Activated CD4-positive, alpha-beta T cell treated with anti-CD3 and anti-CD28 coated beads, Interleukin-2, amount 50 U/mL, for 16 hours (primary cell): ENCODE measurements at places on chromosomes 12 and 14.

DNA sequence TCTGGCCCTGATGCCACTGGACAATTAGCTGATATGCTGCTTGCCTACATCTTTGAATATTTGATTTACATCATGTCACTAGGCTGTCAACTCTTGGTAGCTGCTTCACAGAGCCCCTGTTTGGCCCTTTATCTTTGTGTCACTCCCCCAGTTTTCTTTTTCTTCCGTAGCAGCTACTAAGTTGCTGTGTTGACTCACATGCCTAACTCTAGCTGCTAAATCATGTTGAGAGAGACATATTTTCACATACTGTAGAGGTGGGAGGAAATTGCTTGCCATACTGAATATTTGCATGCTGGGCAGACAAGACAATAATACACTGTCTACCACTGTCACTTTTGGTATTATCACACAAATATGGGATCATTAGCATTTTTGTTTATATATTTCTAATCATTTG lies 147.1 kb upstream of the NOVA1 start:
- no peak for DNase-seq

DNA sequence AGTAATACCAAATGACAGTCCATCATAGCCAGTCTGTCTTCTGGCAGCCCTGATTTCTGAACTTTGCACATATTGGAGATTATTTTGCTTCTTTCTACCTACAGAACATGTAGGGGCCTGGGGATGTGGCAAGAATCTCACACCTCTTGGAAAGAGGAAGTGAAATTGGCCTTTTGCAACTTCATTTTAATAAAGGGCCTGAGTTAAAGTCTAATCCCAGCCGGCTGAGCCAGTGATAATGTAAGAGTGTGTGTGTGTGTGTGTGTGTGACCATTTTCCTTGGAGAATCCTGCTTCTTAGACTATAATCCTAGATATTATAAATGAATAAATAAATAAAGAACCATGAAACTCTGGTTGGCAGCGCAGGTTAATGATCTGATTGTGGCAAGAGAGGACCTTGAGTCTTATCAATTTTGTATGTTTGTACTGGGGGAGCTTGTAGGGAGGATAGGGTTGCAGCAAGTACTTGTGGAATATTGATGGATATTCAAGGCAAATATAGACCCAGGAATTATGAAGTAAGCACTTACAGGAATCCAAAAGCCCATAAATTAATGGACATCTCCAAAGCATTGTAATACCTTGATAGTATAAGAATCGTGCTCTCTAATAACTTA lies 233.2 kb upstream of the AMIGO2 start:
- no peak for DNase-seq

DNA sequence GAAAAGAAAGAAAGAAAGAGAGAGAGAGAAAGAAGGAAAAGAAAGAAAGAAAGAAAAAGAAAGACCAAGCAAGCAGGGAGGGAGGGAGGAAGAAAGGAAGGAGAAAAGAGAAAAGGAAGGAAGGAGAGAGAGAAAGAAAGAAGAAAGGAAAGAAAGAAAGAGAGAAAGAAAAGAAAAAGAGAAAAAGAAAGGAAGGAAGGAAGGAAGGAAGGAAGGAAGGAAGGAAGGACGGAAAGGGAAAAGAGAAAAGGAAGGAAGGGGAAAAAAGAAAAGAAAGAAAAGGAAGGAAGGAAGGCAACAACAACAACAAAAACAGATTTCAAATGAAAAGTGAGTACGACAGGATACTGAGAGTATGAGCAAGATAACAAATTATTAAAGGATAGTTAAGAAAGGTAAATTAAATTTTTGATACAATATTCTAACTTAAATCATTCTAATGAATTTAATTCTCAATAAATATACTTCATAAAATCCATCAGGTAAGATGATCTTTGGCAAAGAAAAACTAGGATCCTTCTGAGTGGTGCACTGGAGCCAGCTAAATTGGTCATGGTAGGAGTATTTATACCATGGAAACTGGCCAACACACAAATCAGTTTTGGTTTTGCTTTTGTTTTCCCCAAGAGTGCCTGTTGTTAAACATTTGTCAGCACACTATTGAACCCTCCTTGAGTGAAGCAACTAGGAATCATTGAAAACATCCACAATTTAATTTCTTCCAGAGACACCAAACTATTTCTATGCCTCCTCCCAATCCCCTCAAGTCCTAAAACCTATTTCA lies 56.1 kb upstream of the DYRK2 start:
- DNase-seq, result peak; percentile 23

DNA sequence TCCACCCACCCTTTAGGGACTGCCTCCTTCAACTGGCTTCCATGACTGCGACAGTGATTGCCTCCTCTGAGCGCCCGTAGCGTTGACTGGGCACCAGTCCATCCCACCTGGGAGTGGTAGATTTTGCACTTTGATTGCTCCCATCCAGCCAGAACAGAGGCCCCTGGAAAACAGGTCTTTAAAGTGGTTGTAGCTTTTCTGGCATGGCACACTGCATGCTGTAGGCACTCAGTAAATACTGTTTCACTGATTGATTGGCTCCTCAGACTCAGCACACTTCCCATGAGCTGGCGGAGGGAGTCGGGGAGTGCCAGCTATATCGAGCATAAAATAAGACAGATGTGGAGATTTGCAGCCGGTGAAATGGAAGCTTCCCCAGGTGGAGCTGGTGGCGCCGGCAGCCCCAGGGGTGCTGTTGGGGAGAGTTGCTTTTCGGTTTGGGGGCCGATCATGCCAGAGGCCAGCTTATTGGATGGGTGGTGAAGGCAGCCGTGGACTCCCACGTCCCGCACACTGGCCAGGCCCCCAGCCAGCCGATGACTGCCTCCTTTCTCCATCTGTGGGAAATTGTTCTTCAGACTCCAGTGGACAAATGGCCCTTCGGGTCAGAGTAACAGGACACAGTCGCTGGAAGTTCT lies 200.2 kb downstream of the TSPAN9 start:
- no peak for DNase-seq
